ENCODE measurements at places on chromosomes 7 and 10. TPM values are rescaled to one million over a fixed set of nuclear protein-coding genes. Genes with fewer than 3 reads are reported as not detected.

The DENND2A gene
- total RNA-seq = under 0.01 TPM

The EPO gene
- not detected for total RNA-seq

The C7orf57 gene
- 0.19 TPM for total RNA-seq

The KLF14 gene
- not detected for total RNA-seq

The SGCE gene
- total RNA-seq = 87.5 TPM

The VCL gene
- total RNA-seq = 80.1 TPM

The INA gene
- total RNA-seq = under 0.01 TPM

The CNNM1 gene
- total RNA-seq = not detected

The EPDR1 gene
- total RNA-seq = 2.8 TPM

The GCK gene
- 0.25 TPM for total RNA-seq

The LRRC17 gene
- total RNA-seq = 4.1 TPM

The SRGN gene
- 311 TPM for total RNA-seq

The PLAU gene
- 31.4 TPM for total RNA-seq

The COL28A1 gene
- total RNA-seq = under 0.01 TPM

The PTPRZ1 gene
- under 0.01 TPM for total RNA-seq

The GIMAP7 gene
- total RNA-seq = 41.2 TPM

The WEE2 gene
- total RNA-seq = not detected

The TSPAN15 gene
- 255 TPM for total RNA-seq

The ABCB4 gene
- 0.32 TPM for total RNA-seq

The PLA2G12B gene
- total RNA-seq = 0.13 TPM

The ZFYVE27 gene
- total RNA-seq = 10.8 TPM

The NKX2-3 gene
- under 0.01 TPM for total RNA-seq

The OR2A42 gene
- total RNA-seq = not detected

The NEBL gene
- 4.7 TPM for total RNA-seq

The PDGFA gene
- 32.1 TPM for total RNA-seq

The CAMK2G gene
- total RNA-seq = 30.6 TPM

The ENTPD1 gene
- 10.3 TPM for total RNA-seq

The NANOS1 gene
- total RNA-seq = 0.16 TPM

The LEP gene
- not detected for total RNA-seq

The PAX4 gene
- total RNA-seq = not detected

The MEOX2 gene
- total RNA-seq = 23.5 TPM

The BAIAP2L1 gene
- 0.31 TPM for total RNA-seq

The SPOCK2 gene
- 0.32 TPM for total RNA-seq

Data from bladder microvascular endothelial cell (primary cell).